ENCODE measurements at places on chromosomes 4 and X. TPM values are rescaled to one million over a fixed set of nuclear protein-coding genes. Genes with fewer than 3 reads are reported as not detected.

DNA sequence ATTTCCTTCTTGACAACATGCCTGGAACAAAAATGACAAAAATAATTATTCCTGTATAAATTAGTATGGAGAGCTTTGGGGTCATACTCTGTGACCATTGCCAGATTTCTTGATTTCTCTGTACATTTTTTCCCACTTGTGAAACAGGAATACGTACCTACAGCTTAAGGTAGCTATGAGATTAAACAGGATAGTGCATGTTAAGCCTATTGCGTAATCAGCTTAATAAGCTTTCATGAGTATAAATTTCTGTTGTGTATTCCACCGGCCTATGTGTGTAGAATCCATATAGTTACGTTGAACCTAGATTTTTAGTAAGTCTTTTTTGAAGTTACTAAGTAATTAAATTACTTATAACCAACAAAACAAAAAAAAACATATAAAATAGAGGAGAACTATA, 334.9 kb downstream of the DCTD start:
- no peak for DNase-seq

GRCh38 chrX:101206471-101206870, 13.1 kb upstream of the DRP2 start:
- DNase-seq, result peak; percentile 39

The L1CAM gene
- 19.9 TPM for total RNA-seq

GRCh38 chr4:52551487-52551886, 107.6 kb downstream of the USP46 start:
- DNase-seq, result no peak

DNA sequence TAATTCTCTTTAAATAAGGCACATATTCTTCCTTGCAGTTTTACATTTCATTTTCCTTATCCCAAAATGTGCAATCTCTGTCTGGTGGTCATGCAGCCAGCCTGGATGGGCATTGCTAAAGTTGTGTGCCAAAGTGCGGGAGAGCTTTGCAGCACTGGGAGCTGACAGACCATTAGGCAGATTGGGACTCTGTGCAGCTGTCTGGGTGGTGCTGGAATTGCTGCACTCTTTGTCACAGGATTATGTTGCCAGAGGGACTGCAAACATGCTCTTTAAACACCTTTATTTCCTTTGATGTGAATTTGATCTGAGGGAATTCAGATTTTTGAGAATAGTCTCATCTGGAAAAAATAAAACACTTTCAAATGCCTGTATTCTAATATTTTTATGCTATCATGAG, 956.2 kb upstream of the DIAPH2 start:
- DNase-seq, result no peak

GRCh38 chr4:54001668-54002365, 62.6 kb downstream of the CHIC2 start:
- no peak for DNase-seq

DNA sequence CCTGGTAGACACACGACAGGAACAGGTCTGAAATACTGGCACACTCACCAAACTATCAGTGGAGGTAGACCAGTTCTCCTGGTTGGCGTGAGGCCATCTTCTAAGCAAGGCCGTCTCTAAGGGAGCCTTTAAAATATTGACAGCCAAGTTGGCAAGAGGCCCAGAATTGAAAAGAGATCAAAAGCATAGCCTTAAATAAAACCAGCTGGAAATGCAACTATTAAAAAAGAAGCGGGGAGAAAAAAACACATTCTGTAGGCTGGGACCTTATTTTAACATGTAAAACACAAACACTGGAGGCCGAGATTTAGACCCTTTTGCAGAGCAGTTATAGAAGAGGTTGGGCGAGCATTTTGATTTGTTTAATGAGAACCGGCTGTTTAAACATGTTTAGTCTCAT, 233.0 kb upstream of the CLNK start:
- DNase-seq, result no peak

- DNase-seq, result no peak
Measured at GRCh38 chr4:1584498-1584897, 99.6 kb downstream of the FAM53A start.

DNA sequence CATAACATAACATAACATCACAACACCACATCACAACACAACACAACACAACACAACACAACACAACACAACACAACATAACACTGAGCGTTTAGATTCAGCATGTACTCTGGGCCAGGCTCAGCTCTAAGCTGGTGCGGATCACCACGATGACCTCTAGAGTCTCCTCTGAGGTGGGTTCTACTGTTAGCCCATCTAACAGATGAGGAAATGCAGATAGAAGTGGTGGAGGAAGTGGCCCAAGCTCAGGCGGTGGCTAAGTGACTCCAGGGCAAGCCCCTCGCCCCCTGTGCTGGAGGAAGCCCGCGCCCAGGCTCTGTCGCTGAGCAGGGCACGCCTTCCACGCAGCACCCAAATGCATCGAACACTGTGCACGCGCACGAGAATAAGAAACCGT, 45.3 kb upstream of the CDKN2AIP start:
- peak; percentile 29 for DNase-seq

DNA sequence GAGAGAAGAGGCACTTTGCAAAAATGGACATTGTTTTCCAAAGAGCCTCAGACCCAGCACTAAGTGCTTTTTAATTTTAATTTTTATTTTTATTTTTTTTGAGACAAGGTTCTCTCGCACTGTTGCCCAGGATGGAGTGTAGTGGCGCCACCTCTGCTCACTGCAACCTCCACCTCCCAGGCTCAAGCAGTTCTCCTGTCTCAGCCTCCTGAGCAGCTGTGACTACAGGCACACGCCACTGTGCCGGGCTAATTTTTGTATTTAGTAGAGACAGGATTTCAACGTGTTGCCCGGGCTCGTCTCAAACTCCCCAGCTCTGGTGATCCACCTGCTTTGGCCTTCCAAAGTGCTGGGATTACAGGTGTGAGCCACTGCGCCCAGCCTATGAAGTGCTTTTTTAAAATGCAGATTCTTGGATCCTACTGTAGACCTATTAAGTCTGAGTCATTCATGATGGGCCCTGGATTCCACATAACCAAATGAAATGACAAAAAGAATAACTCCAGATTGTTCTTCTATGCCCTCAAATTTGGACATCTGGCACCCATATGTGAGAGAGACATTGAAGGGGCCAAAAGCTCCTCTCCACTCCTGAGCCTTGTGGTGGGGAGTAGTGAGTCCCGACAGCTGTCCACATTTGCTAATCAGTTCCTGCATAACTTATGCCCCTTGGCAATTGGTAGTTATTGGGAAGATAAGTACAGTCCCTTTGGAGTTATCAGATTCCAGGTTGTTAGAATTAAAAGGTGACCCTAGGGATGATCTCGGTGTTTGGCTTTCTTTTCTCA, 3.6 kb downstream of the NOCT start:
- no peak for DNase-seq

GRCh38 chr4:26204911-26205370, 115.9 kb upstream of the RBPJ start:
- no peak for DNase-seq

GRCh38 chrX:105260291-105261043, 40.0 kb upstream of the TEX13A start:
- DNase-seq, result no peak

- no peak for DNase-seq
Measured at GRCh38 chr4:96835991-96836390, 996.1 kb downstream of the PDHA2 start.

GRCh38 chr4:28788929-28789490, 1928.4 kb downstream of the STIM2 start:
- DNase-seq, result no peak

The BMX gene
- not detected for total RNA-seq

GRCh38 chr4:72295966-72296557, 264.3 kb downstream of the NPFFR2 start:
- DNase-seq, result peak; percentile 5

The ODAM gene
- not detected for total RNA-seq

DNA sequence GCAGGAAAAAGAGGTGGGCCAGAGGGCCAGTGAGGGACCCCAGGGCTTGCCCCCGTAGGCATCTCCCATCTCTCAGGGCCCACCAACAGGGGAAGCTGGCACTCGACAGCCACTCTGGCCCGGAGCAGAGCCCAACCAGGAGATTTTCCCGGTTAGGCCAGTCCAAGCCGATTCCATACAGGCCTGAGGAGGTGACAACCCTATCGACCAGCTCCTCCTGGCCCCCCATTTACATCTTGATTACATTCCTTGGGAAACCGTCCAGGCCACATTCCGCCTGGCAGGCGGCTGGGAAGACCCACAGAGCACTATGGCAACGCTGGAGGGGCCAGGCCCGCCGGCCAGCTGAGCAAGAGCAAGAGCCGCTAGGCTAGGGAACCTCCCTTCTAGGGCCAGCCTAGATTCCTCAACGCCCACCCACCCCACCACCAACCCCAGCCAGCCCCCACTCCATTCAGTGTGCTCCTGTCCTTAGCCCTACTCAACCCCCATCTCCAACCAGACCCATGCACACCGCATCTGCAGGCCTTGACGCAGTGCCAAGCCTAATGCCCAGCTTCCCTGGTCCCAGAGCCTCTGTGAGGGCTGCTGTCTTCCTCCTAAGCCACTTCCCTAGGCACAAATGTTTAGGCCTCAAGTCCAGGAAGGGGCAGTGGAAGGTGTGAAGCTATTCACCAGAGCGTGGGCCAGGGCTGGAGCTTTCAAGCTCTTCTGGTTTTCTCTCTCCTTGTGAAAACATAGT, 161.2 kb downstream of the EFNB1 start:
- DNase-seq, result no peak

DNA sequence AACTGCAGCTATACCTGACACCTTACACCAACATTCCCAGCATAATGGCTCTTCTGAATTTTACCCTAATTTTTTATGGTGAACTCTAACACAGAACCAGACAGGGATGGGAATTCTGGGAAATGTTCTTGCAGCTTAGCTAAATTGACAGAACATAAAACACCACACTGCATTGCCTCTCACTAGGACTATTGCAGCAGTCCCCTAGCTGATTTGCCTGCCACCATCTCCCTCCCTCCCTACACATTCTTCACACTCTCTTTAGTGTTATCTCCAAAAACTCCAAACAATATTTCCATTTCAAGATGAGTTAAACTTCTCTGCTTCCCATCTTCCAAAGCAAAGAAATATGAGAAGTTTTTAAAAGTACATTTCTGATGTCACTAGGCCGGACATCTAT, 733.9 kb upstream of the INTU start:
- DNase-seq, result no peak

The SSX4 gene
- not detected for total RNA-seq

The SCLT1 gene
- total RNA-seq, result 27.2 TPM

All from B cell (primary cell).